NCI-H146 (cell line): ENCODE measurements at places on chromosomes 1 and 21.

- no peak for DNase-seq
These were observed 9.5 kb upstream of the MAN1C1 start for GRCh38 chr1:25607123-25607522.

GRCh38 chr1:93000291-93000690 is 39.0 kb upstream of the DIPK1A start:
- no peak for DNase-seq

- no peak for DNase-seq
These were observed 51.2 kb downstream of the PIK3R3 start for GRCh38 chr1:46081206-46081605.

DNA sequence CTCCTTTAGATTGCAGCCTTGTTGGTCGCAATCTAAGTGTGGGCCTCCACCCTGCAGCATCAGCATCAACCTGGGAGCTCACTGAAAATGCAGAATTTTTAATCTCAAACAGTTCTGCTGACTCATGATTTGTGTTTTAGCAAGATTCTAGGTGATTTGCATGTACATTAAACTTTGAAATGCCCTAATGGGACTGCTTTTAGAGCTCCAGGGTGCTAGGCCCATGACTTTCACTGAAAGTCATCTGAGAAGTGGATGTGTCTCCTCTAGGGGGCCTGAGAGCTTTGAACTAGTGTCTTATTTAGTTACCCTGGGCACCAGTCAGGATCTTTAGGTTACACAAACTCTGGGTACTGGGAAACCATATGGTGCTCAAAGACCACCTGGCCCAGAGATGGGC is 9.0 kb downstream of the TRIM67 start:
- no peak for DNase-seq

DNA sequence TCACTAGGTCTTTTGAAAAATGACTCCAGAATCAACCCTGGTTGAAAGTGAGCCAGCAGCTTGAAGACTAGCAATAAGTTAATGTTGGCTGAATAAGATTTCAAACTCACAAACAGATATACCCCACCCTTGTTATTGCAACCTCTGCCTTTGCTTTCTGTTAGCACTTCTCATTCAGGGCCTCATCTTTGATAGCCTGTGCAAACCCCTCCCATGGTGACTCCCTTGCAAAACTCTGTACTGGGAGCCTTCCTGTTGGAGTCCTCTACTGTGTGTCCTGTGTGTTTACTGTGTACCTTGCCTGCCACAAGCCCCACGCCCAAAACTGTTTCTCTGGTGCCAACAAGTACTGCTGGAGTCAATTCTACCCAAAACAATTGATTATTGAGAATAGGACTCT is 50.2 kb downstream of the ZNF678 start:
- DNase-seq, result no peak

DNA sequence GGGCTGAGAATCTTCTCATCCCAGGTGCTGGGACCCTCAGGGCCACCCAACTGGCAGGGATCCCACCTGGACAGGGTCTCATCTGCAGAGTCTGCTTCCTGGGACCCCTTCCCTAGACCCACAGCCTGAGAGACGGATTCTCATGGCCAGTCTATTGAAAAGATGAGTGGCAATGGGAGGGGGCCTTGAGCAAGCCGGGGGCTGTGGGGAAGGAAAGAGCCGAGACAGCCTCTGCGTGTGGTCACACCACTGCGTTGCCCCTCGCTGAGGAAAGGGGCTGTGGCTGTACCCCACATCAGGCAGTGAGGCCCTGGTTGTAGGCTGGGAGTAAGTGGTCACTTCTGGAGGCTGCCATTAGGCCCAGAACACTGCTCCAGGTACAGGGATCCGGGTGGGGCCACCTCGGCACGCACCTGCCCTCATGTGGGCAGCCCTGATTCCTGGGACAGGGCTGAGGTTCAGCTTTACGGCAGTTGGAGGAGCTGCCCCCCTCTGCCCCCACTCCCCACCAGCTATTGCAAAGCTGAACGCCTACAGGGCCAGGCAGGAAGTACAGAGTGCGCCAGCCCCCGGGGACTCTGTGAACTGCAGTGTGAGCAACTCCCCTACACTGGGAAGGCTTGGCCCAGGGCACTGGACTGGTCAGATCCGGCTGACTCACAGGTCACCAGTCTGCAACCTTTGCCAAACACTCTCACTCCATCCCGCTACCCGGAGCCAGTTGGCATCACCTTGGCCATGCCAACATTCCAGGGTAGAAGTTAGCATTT is 106.9 kb downstream of the RIPK4 start:
- no peak for DNase-seq

- DNase-seq, result no peak
These were observed 10.7 kb upstream of the LAPTM5 start for GRCh38 chr1:30768159-30768829.
